ENCODE measurements at places on chromosomes 3 and 15.

GRCh38 chr3:122074621-122075265, 19.6 kb downstream of the CD86 start:
- no peak for DNase-seq

DNA sequence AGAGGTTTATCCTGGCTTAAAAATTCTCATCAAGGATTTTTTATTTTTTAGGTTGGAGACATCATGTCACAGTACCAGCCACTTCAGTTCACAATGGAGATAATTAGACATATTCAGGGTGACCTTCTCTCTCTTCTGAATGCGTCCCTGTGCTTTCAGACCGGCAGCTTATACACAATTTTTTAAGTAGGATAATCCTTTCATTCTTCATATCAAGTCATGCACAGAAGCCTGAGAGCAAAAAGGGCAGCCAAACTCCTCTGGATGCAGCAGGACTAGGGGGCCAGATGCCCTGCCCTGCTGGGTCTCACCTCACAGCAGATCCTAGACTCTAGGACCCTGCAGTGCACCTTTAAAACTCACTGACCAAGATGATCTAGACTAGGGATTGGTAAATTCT, 210.4 kb downstream of the ERC2 start:
- DNase-seq, result no peak

DNA sequence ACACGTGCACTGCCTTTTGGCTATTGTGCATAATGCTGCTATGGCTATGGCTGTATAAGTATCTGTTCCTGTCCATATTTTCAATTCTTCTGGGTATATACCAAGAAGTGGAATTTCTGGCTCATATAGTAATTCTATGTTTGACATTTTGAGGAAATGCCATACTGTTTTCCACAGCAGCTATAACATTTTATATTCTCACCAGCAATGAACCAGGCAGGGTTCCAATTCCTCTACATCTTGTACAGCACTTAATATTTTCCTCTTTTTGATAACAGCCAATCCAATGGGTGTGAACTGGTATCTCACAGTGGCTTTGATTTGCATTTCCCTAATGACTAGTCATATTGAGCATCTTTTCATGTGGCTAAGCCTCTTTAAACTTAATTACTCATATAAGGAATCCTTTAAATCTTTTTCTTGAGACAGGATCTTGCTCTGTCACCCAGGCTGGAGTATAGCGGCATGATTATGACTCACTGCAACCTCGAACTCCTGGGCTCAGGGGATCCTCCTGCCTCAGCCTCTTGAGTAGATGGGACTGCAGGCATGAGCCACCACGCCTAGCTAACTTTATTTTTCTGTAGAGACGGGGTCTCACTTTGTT, 38.1 kb upstream of the IGDCC4 start:
- no peak for DNase-seq

DNA sequence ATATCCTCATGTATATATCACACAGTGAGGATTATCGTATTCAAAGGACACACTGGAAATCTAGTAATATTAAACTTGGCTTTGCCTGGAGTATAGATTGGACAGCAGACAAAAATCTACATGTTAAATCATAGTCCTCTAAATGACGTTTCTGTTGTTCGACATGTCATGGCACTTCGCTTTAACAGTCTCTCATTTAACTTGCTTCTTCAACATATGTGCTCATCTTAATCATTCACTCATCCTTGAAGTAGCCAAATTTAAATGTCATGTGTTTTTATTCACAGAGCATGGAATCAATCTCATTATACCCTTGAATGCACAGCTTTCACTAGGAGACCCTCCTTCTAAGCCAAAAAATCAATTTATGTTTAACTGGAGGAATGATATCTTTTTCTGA, 417.0 kb upstream of the CNTN6 start:
- DNase-seq, result no peak

DNA sequence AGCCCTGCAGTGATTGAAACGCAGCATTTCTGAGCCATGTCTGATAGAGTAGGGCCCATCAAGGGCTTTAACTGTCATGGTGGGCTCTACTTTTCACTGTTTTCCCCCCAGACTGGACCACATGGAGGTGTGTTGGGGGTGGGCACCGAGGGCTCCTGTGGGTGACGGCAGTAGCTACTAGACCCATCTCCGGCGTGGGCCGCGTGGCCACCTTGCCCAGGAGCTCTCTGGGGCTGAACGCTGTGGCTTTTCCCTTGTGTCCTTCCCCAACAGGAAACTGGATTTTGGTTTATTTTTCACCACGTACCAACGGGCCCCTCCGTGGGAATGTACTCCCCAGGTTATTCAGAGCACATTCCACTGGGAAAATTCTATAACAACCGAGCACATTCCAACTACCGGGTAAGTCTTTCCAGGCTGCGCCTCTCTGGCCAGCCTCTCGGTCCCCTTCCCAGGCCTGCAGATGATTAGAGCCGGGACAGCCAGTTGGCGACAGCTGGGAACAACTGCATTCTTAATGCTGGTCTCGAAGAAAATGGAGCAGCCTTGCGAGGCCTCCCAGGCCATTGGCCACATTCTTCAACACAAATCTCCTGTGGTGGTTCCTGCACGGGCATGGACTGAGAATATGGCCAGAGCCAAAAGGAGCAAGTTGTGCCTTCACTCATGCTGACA, 67.7 kb downstream of the MESD start:
- no peak for DNase-seq

- DNase-seq, result no peak
Measured at GRCh38 chr3:75334299-75334698, 329.8 kb upstream of the FRG2C start.

- no peak for DNase-seq
Measured at GRCh38 chr3:46541835-46542234, 24.3 kb downstream of the LRRC2 start.

DNA sequence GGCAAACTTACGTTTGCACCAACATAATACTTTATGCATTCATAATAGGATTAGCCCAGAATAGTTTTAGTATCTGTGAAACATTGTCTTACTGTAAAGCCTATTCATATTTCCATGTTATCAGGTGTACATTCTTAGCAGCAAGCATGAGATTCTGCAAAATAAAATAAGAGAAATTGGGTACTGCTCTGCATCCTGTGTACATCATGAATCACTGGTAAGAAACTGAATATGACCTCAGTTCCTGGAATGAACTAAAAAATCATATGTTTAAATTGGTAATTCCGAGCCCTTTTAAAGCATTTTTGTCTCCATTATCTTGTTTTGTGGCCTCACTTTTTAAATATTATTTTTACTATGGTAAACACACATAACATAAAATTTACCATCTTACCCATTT, 605.1 kb downstream of the ROBO1 start:
- DNase-seq, result no peak

GRCh38 chr15:40047415-40048210, 8.6 kb upstream of the SRP14 start:
- DNase-seq, result no peak

DNA sequence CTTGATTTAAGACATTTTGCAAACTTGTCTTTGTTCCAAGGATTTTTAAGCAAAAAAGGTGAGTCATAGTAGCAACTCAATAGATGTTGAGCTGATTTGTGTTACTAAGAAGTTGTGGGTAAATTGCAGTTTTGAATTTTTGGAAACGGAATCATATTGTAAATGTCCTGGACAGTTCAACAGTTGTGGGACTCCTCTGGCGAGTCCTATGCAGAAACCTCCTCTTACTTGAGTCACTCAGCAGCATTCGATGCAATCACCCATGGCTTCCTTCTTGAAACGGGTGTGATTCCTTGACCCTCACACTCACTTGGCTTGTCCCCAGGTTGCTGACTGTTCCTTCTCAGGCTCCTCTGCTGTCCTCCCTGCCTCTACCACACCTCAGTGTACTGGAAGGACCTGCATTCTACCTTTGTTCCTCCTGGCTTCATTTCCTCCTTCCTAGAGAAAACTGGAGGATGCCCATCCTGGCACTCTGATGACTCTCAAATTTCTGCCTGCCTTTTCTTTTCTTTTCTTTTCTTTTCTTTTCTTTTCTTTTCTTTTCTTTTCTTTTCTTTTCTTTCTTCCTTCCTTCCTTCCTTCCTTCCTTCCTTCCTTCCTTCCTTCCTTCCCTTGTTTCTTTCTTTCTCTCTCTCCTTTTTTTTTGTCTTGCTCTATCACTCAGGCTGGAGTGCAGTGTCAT, 52.8 kb upstream of the DGKG start:
- DNase-seq, result no peak

GRCh38 chr3:159948429-159949144, 40.0 kb upstream of the IL12A start:
- DNase-seq, result no peak

GRCh38 chr3:122793568-122794416, at the start of gene HSPBAP1:
Gene HSPBAP1, minus strand, starts transcription at chr3:122793831. Its CDS starts 151 bp downstream, at chr3:122793680.
- peak; percentile 92 for DNase-seq

DNA sequence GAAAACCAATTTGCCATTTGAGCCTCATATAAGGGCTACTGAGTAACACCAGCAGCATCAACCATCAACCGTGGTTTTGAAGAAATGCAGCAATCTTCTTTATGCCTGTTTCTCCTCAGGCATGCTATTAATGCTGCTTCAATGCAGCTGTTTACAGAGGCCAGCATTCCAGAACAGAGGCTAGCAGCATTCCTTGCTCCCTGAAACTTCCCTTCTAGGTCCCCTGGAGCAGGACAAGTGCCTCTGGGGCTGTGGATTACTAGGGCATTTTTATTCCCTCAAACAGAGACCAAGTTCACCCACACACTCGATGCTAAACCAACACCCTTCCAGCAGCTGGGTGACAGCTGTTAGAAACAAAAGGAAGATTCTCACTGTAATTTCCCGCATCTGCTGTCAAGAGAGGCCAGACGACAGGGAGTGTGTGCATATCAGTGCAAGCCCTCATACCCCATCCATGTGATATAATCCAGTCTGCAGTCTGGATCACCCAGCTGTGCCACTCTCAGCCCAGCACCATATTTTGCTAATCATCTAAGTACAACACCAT, 57.5 kb downstream of the HOMER2 start:
- DNase-seq, result no peak

GRCh38 chr3:143068059-143068458, 51.5 kb upstream of the CHST2 start:
- no peak for DNase-seq

DNA sequence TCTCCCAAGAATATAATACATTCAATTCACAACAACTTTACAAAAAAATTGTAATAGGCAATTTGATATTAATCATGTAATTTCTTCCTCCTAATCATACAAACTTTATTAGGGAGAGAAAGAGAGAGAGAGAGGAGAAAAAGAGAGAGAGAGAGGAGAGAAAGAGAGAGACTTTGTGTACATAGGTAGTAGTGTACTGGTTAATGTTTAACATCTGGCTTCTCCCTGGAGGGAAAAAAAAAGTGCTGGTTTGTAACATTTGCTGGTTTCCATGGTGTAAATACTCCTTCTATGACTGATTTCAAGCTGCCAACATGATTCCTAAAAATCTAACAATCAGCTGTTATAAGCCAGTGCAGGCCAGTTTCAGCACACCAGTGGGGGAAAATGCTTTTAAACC, 98.0 kb upstream of the ARHGEF26 start:
- DNase-seq, result peak; percentile 51

- DNase-seq, result no peak
Measured at GRCh38 chr3:48129921-48130320, 58.3 kb downstream of the CDC25A start.

DNA sequence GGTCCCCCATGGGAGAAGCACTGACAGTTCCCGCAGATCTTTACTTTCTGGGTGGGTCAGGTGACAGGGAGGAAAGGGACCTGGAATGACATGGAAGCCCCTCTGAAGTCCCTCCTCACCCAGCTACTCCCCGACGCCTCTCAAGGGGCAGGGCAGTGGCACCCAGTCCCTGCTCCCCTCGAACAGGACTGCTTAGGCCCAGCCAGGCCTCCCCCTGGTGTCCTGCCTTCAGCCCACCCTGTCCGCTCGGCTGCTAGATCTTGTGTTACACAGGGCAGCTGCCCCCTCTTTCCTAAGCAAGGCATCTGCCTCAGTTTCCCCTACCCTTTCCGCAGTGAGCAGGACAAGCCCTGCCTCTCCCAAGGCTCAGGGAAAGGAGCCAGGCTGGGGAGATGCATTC, 226.5 kb downstream of the XXYLT1 start:
- DNase-seq, result no peak

DNA sequence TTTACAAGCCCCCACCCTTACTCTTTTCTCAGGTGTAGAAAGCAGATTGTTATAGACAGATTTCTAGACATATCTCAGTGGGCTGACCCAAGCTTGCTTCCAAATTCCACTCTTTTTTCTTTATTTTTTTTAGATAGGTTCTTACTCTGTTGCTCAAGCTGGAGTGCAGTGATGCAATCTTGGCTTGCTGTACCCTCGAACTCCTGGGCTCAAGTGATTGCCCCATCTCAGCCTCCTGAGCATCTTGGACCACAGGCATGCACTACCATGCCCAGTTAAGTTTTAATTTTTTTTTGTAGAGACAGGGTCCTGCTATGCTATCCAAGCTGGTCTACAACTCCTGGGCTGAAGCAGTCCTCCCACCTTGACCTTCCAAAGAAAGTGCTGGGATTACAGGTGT, 53.5 kb upstream of the ADAMTS9 start:
- no peak for DNase-seq

- DNase-seq, result no peak
Measured at GRCh38 chr3:62007036-62007435, 366.3 kb downstream of the FEZF2 start.

- DNase-seq, result peak; percentile 77
Measured at GRCh38 chr3:183116025-183116614, 16.8 kb upstream of the MCCC1 start.

- DNase-seq, result no peak
Measured at GRCh38 chr3:20121088-20121487, 64.9 kb downstream of the SGO1 start.

DNA sequence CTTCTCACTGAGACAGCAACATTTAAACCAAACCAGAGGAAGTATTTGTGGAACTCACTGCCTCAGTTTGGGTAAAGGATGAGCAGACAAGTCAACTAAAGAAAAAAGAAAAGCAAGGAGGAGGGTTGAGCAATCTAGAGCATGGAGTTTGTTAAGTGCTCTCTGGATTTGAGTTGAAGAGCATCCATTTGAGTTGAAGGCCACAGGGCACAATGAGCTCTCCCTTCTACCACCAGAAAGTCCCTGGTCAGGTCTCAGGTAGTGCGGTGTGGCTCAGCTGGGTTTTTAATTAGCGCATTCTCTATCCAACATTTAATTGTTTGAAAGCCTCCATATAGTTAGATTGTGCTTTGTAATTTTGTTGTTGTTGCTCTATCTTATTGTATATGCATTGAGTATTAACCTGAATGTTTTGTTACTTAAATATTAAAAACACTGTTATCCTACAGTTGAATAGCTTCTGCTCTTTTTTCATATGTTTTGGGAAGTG, 23.3 kb downstream of the CLDN18 start:
- no peak for DNase-seq

DNA sequence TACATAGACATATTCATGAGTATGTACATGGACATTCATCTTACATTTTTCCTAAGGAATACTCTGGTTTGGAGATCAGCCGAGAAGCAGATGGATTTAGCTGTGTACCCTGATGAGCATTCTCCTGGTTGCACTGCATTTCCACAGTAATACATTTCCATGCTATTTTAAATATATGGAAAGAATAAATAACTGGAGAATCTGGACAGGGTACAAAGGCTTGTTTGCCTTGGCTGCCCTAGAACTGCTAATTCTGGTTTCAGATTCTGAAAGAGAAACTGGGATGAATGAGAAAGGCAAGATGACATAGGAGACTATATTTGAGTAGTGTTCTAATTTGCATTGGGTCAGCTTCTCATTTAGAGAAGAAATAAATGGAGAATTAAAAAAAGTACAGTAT, 190.8 kb upstream of the FAM3D start:
- no peak for DNase-seq

Data from Caco-2 (cell line).